Muscle of leg (tissue), 16 donors: ENCODE measurements at places on chromosomes 1 and 21. TPM values are rescaled to one million over a fixed set of nuclear protein-coding genes. Genes with fewer than 3 reads are reported as not detected.

Gene TNN
- 4.9 TPM for polyA plus RNA-seq

GRCh38 chr1:67700692-67701410, 15.8 kb downstream of the GADD45A start:
- peak; percentile 53 for DNase-seq

GRCh38 chr1:186492531-186493291, 31.8 kb upstream of the PDC start:
- DNase-seq, result no peak

DNA sequence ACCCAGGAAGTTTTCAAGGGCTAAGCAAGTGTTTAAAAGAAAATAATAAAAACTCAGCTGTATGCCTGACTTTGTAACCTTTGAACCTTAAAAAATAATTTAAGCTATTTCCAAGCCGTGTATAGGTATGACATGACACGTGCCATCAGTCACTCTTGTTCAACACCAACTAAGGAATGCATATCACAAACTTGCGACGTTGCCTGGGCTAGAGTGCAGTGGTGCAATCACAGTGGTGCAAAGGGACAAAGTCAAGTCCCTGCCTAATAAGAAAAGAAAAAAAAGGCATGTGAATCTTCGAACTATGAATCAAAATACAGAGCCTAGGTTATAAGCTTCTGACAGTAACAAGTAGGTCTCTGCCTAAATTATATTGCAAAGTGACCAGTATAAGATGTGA, 79.2 kb downstream of the SMYD2 start:
- no peak for DNase-seq

DNA sequence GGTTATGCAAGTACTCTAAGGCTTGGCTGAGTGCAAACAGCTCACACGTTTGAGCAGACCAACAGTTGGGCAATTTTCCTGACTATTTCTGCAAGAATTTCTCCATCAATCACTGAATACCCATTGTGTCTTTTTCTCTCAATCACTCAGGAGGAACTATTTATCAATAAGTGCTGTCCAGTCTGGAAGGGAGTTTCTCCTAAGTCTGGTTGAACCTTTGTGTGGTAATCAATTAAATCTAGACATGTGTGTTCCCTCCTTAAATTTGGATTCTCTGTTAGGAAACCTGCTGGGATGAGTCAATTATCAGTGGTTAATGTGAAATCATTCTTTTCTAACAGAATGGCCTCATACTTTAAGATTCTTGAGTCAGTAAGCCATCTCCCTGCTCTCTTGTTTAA, 6.8 kb upstream of the AADACL3 start:
- no peak for DNase-seq
